Activated effector memory CD4-positive, alpha-beta T cell treated with anti-CD3 and anti-CD28 coated beads, Interleukin-2, amount 50 U/mL, for 16 hours (primary cell): ENCODE measurements at places on chromosomes 6 and 20.

- DNase-seq: no peak
Observed at GRCh38 chr20:33499355-33499754, 9.5 kb downstream of the CBFA2T2 start.

GRCh38 chr6:19999319-20000191 lies 162.4 kb downstream of the ID4 start:
- DNase-seq: no peak

DNA sequence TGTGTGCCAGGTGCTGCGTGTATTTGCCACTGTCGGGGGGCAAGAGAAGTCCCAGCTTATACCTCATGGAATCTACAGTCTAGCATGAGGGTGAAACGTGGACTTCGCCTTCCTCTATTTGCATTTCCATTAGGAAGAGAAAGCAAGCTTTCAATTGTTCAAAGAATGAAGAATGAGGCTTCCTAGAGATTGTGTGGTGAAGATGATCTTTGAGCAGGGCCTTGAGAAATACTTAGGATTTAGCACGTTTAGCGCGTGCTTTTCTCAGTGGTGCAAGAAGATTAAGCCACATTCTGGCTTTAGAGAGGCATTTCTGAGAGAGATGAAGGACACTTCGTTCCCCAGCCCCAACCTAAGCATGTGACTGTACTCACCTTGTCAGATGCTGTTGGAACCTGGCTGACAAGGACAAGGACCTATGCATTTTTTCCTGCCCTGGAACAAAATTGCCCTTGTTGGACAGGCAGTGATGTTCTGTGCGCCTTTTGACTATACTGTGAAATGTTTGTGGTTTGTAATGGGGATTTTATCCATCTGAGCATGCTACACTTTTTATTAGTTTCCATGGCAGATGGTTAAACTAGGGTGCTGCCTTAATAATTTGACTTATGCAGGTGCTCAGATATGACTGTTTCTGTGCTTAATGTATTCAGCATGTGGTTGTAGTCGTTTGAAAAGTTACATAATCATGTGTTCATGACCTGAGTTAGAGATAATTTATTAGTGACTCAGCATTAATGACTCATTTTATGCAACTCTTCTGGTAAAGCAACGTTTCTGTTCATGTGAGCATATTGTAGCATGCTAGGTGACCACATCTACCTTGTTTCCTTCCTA lies 10.7 kb downstream of the TULP4 start:
- no peak for DNase-seq

GRCh38 chr6:121594053-121594452 lies 158.6 kb downstream of the GJA1 start:
- DNase-seq: no peak

DNA sequence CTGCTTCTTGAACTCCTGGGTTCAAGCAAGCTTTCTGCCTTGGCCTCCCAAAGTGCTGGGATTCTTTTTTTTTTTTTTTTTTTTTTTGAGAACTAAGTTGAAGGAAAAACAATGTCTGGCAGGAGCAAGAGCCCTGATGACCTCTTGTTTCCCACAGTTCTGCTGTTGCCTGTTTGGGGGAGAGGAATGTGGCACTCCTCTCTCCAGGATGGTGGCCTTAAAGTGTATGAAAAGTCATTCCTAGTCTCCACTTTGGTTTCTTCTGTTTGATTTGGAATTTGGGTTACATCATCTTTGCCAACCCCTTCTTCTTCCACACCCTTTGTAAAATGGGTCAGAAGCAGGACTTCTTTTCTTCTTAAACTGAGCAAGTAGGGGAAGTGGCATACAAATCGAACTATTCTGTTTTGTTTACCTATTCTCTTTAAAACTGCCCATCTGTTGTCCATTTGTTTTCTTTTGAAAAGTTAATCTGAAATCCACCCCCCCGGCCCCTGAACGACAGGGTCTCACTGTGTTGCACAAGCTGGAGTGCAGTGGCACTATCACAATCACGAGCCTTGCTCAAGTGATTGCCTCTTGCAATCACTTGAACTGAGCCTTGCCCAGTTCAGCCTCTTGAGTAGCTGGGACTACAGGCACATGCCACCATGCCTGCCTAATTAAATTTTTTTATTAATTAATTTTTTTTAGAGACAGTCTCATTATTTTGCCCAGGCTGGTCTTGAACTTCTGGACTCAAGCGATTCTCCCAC lies 11.3 kb downstream of the CARMIL1 start:
- DNase-seq: no peak

DNA sequence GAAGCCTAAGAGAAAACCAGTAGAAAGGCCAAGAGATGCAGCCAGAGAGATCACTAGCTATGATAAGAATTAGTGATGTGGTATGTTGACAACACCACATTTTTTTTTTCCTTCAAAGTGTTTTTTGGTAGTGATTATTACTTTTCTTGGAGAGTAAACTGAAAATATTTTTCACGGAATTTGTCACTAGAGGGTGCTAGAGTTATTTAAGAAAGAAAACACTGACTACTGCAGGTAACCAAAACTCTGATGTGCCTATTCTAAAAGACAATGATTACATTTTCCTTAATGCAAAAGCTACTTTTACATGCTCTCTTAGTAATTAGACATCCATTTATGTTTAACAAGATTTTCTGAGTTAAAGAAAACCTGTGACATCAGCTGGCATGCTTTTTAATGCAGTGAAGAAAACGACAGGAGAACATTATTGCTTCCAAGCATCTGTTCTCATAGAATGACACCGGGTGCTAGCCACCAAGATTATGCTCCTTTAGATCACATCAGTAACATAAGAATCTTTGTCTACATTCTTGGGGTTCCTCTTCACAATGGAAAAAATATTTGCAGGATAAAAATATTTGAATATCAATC lies 28.8 kb downstream of the RWDD2A start:
- DNase-seq: no peak

DNA sequence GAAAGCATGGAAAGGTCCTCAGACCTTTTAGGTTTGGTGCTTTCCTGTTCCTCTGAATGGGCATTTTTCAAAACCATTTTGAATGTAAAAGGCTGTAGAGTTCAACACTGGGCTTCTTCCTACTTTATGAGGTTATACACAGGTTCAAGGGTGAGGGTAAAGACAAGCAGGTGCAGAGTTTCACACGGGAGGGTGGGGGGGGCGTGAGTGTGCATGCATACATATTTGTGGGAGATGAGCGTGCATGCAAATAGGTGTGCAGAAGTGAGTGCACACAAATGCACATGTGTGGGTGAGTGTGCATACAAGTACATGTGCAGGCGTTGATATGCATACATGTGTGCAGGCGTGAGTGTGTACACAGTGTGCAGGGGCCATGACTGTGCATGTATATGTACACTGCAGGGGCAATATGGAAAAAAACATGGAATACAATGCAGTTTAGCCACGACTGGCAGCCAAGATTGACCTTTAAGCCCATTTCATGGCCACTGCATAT lies 183.1 kb downstream of the GMPR start:
- no peak for DNase-seq

- DNase-seq: peak; percentile 86
Observed at GRCh38 chr6:148146717-148147462, 195.7 kb upstream of the SASH1 start.

DNA sequence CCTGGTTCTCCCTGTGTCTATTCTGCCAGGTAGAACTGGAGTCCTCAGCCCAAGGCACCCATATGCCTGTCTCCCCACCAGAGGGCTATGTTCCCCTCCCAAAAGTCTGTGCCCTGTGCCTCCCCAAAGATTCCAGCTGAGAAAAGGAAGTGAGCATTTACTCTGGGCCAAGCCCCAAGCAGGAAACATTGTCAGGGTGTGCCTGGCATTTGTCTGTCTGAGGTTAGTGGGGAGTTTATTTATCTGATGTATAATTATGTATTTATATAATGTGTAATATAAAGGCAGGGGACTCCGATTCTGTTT lies 5.6 kb downstream of the GDF5 start:
- DNase-seq: no peak

- DNase-seq: no peak
Observed at GRCh38 chr6:68087399-68088133, 547.5 kb upstream of the ADGRB3 start.

GRCh38 chr20:51586005-51586440 lies 43.5 kb upstream of the NFATC2 start:
- DNase-seq: no peak

DNA sequence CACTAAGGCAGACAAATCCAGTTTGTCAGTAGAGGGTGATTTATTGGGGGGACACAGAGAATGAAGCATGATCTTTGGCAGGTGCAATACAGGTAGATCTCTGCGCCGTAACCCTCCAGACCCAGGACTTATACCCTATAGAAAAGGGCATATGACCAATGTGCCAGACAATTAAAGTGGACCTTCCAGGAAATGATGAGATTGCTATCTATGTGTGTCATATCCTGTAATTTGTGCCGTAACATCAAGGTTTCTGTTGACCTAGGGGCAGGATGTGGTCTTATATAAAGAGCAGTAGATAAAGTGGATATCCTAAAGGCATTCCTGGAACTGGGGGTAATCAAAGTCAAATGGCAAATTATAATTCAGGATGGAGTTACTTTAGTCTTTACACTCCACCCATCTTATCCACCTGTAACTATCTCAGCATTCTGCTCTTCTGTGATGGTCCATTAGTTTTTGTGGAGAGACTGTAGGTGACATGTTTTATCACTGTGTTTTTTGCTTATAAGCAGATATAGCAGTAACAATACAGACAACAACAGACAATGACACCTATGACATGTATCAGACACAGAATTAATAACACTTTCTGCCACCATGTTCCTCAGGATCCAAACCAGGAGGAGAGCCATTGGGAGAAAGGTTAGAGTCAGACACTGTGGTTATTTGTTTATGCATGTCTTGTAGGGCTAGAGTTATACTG lies 43.1 kb upstream of the ZNF337 start:
- no peak for DNase-seq

- DNase-seq: peak; percentile 66
Observed at GRCh38 chr6:32627831-32628230, 9.4 kb upstream of the HLA-DQA1 start.

GRCh38 chr6:158488065-158488464 lies 71.8 kb upstream of the TMEM181 start:
- DNase-seq: no peak

- DNase-seq: no peak
Observed at GRCh38 chr20:4574356-4574690, 147.4 kb upstream of the PRND start.

GRCh38 chr6:13615792-13616120 lies 621 bp downstream of the NOL7 start:
- DNase-seq: peak; percentile 84

GRCh38 chr20:56855708-56856107 lies 226.6 kb downstream of the TFAP2C start:
- no peak for DNase-seq

DNA sequence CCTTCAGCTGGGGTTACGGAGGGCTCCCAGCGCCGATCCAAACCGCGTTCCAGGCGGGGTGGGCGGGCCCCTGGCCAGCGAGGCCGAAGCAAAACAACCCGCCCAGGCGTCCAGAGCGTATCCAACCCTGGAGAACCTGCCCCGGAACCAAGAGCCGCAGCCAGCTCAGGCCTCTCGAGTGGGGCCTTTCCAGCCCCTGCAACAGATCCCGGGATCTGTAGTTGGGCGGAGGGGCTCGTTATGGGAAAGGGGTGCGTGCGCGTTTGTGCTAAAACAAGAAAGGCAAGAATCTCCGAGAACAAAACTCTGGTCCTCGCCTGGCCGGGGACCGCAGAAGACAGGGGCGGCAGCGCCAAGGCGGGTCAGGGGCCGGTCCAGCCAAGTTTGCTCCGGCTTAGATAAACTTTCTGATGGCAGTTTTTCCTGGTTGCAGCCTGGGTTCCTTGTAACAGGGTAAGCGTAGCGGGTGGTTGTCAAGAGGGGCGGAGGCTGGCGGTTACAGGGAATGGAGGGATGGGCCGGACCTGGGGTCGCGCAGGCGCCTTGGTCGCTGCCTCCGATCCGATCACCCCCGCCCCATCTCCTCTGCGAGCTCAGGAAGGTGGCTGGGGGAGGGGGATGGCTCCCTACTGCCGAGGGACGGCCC lies 448 bp upstream of the RIN2 start:
- no peak for DNase-seq

DNA sequence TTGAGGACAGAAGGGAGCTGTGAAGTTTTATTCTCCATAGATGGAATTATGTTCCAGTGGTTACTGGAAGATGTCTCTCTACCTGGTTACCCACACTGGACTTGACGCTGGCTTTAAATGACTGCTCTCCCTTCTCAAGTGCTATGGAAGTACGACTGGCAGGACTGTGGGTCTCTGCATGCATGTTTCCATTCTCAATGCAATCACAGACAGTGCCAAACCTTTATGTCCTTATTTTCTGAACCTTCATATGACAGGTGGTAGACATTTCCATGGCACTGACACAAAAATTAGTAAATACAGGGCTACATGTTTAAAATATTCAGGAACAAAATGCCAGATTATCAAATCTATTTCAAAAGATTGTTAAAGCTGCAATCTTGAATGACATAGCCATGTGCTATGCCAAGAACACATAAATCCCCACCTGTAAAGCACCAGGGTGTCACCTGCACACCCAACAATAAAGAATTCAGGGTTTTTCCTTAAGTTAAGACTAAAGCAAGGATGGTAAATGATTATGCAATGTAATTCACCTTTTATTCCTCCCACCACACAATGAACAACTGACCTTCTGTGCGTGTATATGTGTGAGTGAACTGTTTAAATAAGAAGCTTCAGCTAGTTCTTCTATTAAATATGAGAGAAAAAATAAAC lies 153.3 kb upstream of the ENPP5 start:
- DNase-seq: no peak

DNA sequence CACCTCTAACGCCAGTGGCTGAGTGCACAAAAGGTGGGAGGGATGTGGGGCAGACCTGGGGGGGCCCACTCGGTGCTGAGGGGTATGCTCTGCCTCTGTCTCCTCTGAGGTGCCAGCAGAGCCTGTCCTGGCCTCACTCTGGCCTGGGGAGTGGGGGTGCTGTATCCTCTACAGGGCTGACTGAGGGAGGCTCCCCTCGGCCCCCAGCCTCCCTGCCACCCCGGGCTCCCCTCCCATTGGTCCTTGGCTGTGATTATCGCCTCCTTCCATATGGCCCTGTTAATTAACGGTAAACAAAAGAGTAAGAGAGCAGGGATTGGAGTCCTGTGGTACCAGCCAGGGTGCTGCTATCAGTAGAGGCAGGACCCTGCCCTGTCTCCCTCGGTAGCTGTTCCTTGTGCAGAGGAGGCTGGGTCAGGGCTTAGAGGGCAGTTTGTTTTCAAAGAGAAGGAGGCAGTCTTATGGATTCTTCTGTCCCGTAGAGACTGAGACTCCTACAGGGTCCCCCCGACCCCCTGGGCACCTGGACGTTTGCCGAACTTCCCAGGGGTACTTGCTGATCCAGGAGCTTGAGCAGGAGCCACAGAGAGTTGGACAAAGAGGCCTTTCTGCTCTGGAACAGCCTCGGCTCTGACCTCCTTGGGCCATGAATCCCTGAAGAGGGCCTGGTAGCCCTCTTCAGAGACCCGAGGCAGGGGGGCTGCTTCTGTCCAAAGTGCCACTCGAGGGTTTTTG lies 1.8 kb downstream of the MYT1 start:
- no peak for DNase-seq

DNA sequence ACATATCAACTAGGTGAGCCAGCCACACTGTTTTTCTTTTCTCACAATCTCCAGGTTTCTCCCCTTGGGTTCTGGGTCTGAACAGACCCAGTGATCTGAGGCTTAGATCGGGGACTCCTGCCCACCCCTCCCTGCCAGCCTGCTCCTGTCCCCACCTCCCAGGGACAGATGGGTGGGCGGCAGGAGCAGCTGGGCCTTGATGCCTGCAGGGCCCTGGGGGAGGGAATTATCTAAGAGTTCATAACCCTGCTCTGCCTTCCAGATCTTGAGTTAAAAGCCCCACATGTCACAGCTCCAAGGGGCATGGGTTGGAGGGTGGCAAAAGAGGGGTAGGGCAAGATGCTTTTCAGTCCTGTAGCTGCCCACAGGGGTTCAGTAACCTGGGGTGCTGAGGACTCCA lies 5.2 kb upstream of the XKR7 start:
- DNase-seq: no peak
